ENCODE measurements at places on chromosomes 2 and 18.

DNA sequence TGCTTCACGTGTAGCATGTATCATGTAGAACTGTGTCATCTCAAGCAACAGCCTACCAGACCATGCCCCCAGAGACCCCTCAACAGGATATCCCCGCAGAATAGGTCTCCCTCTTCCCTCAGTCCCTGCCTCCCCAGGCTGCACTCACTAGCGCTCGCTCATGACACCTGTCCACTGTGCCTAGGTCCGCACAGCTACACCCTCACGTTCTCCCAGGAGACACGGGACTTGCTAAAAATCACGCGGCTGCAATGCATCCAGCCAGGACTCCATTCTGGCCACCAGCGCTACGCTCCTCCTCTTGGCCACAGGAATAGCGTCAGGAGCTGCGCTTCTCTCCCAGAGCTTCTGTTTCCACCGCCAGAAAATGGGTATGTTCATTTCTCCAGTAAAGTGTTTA lies 2.5 kb downstream of the PXDN start:
- no peak for DNase-seq

DNA sequence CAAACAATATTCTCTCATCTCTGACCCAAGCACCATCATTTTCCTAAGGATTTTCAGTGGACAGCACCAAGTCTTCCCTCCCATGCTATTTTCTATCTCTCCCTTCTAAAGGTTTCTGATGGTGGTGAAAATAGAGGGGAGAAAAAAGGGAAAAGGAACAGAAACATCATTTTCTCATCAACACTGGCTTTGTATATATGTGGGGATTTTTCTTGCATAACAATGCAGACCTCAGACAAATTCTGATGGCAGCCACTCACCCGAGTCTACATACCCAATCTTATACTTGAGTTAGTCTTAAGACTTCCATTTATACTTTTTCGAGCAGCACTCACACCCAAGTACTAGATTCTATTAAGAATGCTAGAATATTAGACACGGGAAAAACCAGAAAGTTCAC lies 95.8 kb downstream of the TMEM163 start:
- DNase-seq, result no peak

DNA sequence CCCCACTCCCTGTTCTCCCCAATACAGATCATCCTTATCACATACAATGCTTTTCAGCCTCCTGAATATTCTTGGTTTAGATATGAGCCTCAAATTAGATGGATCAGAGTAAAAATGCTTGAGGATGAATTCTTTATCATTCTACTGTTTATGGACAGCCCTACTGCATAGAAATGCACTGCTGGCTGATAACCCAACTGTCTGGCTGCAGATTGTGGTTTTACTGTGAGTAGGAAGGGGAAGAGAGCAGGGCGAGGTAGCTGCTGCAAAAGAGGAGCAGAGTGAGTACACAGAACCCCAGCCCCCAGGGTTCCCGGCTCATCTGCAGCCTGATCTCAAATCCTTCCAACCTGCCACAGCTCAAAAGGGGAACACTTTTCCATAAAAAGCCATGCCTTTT lies 29.4 kb upstream of the NCOA1 start:
- DNase-seq, result no peak

DNA sequence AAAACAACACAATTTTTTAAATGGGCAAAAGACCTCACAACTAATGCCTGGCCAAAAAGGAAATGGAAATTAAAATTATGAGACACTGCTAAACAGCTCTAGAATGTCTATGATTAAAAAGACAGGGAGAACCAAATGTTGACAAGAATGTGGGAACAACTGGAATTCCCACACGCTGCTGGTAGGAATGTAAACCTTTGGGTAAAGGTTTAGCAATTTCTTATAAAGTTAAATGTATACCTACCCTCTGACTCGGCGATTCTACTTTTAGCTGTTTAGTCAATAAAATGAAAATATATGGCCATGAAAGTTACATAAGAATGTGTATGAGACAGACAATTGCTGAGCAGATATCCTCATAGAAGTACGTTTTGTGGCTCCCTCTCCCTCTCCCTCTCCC lies 60.9 kb downstream of the ATF2 start:
- no peak for DNase-seq

DNA sequence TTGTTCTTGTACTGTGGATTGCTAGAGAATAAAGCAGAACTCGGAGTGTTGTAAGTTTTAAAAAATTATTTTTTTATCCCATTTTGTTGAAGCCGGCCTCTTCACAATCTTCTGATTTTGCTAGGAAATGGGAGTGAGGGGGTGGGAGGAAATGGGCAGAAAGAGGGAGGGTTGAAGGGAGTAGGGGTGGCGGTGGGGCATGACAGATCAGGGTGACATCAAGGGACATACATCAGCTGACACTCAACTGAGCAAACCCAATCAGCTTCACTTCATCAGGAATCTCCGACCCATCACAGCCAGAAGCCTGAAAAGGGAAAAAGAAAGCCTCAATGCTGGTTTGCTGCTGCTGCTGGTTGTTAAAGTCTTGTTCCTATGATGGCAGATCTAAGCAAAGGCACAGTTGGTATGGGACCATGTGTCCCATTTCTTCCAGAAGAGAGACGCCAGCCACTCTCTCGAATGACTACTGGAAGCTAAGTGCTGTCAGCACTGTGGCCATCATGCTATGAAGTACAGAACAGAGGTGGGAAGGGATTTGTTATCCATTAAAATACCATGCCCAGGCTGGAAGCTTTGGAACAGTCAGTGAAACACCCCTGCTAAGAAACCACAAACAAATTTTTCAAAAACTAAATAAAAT lies 292.0 kb downstream of the STK39 start:
- DNase-seq, result no peak

DNA sequence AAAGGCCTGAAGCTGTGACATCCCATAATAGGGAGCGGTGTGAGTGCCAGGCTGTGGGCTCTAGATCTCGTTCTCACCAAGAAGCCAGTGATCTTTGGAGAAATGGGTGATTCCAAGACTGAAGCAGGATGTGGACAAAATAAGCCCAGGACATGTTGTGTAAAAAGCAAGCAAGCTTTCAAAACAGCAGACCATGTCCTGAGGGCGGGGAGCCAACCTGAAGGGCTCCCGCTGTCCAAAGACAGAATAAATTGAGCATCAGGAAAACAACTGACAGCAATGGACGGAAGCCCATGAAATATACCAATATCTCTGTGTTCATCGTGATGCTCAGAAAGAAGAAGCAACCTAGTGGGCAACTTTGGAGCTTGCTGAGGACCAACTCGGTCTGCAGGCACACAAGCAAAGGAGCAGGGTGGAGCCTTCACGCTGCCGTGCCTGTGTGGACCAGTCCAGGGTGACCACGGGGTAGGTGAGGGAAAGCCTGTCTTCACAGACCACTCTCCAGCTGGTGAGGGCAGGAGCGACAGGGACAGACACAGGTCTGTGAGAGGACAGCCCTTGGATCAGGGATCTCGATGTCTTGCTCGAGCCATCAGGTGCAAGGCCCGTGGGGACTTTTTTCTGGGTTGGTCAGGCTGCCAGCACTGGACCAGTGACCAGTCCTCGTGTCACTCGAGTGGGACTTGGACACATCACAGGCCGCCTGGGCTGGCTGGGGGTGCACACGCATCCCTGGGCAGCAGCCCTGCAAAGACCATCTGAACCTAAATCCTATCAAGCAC lies 21.5 kb downstream of the MTERF4 start:
- DNase-seq, result no peak

DNA sequence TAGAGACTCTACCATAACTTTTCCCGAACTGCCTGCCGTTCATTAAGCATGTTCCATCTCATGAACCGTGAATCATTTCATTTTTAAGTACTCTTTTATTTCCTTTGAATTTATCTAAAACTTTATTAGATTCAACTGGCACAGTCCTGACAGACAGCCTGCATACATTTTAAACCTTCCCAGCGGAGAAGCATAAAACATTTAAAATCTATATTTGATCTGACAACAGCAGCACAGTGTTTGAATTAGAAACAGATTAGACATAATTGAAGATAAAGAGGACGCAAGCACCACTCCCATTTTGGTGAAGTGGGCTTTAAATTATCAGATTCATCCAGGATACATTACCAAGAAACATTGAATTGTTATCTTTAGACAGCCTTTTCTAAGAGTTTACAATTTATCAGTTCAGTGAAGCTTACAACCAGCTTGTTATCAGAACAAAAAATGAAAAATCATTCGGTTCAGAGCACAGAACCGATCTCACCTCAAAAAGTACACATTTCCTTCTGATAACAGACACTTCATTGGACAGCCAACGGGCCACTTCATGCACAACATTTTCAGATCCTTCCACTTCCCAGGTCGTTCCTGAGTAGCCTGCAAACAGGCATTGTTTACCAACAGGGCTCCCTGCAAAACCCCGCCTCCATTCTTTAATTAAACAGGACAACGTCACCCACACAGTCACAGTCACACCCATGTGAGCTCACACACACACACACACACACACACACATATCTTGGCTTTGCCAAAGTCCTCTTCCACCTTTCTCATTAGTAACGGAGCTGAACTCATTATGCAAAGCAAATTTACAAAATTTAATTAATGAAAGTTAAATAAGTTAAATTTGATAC lies 171.2 kb downstream of the SP3 start:
- no peak for DNase-seq

- no peak for DNase-seq
These were observed 165.5 kb downstream of the L3MBTL4 start for GRCh38 chr18:6249170-6249569.

- peak; percentile 41 for DNase-seq
These were observed 219.6 kb downstream of the TSN start for GRCh38 chr2:121974897-121975661.
